ENCODE measurements at places on chromosomes 13 and 19.

DNA sequence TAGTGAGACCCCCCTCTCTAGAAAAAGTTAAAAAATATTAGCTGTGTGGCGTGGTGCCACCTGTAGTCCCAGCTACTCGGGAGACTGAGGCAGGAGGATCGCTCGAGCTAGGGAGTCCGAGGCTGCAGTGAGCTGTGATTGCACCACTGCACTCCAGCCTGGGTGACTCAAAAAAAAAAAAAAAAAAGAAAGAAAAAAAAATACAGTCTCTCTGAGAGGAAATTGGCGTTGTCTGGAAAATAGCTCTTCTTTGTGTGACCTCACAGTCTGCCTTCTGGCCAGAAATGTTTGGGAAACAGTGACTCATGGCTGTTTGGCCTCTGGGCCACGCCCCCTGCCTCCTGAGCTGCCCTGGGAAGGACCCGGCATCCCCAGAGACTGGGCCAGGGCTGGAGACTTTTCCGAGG, 10.7 kb downstream of the MARCHF2 start:
- DNase-seq: peak; percentile 53

- DNase-seq: no peak
These were observed 155.7 kb downstream of the TNFRSF19 start for GRCh38 chr13:23725922-23726321.

DNA sequence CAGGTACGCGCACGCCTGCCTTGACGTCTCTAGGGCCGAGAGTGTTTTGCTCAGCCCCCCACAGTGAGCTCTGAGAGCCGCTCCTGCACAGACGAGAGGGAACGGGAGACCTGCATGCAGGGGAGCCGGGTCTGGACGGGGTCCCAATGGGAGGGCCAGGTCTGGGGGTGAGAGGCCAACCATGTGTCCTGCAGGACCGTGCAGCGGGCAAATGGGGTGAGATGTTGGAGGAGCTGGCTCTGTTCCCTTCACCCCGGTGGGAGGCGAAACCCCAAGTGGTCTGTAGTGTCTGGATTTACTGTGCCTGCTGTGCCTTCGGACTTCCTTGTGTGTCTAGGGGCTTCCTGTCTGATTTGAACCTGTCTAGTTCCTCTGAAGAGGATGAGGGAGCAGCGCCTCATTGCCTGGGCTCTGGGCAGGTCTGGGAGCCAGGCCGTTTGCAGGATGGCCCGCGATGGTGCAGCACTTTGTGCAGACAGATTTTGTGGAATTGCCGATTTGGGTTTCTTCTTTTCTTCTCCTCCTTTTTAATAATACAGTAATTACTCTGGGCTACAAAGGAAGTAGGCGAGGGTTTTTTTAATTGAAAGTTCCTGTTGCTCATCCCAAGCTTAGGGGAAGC, 2.1 kb downstream of the CSNK1G2 start:
- peak; percentile 10 for DNase-seq

GRCh38 chr13:42600943-42601342, 27.0 kb downstream of the TNFSF11 start:
- DNase-seq: no peak

DNA sequence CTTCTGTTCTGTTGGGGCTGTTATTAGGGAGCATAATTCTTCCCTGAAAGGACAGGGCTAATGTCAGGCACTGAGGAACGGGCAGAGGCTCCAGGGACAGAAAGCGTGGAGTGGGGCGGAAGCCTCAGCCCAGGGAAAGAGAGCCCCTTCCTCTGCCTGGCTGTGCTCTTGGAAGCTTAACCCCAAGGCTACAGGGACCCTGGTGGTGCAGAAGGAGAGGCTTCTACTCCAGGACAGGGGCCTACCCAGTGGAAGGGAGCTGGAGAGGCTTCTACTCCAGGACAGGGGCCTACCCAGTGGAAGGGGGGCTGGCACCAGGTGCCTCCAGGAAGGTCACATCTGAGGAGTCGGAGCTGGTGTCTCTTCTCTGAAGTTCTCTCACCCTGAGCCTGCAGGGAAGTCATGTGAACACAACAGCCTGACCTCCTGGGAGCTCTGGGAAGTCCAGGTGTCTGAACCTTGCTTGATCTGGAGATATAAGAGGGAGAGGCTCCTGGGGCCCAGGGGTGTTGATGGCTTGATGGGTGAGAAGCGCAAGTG, 159.5 kb upstream of the SOX1 start:
- DNase-seq: no peak

DNA sequence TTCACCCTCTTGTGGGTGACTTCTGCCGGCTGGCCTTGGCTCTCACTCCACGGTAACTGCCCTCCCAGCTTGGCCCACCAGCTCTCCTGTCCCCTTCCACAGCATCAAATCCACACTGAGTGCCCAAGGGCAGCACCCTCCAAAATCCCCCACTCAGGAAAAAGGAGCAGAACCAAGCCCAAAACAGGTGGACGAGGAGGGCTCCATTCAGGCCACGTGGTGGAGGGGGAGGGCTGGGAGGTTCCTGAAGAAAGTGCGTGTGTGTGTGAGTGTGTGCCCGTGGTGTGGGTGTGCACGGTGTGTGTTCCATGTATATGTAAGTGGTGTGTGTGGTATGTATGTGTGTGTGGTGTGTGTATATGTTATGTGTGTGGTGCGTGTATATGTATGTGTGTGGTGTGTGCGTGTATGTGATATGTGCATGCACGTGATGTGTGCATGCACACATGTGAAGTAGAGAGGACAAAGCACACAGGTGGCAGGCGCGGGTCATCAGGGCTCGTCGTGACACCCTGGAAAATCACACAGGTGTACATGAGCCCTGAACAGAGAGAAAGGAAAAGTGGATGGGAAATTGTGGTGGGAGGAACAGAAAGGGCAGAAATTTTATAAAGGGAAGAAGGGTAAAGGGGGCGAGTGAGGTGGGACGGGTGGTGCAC, 76.9 kb downstream of the COL4A1 start:
- no peak for DNase-seq

DNA sequence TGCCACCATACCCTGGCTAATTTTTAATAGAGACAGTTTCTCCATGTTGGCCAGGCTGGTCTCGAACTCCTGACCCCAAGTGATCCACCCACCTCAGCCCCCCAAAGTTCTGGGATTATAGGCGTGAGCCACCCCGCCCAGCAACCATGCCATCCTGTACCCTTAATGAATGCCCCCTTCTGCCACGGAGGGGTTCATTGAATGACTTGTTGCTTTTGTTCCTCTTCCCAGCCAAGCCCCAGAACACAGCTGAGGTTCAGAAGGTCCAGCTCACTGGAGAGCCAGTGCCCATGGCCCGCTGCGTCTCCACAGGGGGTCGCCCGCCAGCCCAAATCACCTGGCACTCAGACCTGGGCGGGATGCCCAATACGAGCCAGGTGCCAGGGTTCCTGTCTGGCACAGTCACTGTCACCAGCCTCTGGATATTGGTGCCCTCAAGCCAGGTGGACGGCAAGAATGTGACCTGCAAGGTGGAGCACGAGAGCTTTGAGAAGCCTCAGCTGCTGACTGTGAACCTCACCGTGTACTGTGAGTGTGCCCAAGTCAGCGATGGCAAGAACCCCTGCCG, 6.0 kb downstream of the PVR start:
- no peak for DNase-seq

- no peak for DNase-seq
These were observed 21.0 kb upstream of the SERP2 start for GRCh38 chr13:44352671-44353070.

- DNase-seq: no peak
These were observed 635.4 kb upstream of the ARGLU1 start for GRCh38 chr13:107203146-107203847.

DNA sequence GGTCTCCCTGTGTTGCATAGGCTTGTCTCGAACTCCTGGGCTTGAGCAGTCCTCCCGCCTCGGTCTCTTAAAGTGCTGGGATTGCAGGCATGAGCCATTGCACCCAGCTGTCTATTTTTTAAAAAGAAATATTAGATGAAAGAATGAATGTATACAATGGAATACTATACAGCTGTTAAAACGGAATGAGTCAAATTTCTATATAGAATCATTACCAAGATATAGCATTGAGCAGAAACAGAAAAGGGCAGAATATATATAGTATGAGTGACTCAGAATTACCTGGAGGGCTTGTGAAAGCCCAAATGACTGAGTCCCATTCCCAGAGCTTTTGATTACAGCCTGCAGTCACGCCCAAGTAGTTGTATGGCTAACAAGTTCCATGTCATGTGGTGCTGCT, 4.4 kb downstream of the DACT3 start:
- DNase-seq: no peak

DNA sequence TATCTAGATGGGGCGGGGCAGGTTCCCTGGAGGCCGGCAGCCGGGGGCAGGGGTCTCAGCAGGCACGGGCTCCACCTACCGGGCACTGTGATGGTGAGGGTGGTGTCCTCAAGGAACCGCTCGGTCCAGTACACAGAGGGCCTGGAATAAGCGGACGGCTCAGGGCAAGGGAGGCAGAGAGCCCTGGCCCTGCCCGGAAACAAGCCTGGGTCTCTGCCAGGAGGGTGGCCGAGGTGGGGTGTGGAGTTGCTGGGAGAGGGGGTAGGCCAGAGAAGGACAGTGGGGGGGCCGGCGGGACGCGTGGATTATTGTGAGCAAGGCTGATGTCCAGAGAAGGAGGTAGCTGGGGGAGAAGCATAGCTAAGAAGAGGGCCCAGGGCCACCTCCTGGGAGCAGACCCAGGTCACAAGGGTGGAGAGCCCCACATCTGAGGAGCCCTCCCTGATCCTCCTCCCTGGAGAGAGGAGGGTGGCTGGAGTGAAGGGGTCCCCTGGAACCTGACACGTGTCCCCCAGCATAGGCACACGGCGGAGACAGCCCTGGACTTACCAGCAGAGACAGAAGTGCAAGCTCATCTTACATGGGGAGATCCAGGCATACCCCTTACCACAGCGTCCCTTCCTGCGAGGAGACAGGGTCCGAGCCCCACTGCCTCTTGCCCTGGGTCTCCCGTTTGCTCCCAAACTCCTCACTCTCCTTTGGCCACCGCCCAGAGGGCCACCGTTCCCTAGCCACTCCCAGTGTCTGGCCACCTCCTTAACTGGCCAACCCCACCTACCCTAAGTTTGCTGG, 29.0 kb upstream of the MIER2 start:
- no peak for DNase-seq

- no peak for DNase-seq
These were observed 133.1 kb downstream of the TNFRSF19 start for GRCh38 chr13:23703246-23703860.

DNA sequence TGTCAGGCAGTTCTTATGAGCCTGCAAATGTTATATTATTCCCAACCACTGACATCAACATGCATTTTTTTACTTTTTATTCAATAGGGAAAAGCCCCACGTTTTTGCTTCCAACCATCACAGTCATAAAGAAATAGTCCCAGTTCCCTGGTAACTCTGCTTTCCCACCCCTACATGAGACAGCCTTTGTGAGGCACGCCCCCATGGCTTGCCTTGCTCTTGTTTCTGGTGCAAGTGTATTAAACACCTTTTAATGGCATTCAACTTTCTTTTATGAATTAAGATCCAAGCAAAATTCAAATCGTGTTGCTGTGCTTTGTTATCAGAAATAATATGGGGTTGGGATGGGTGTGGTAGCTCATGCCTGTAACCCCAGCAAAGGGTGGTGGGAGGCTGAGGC, 54.2 kb upstream of the ZNF429 start:
- no peak for DNase-seq

- no peak for DNase-seq
These were observed 6.2 kb downstream of the ATP4B start for GRCh38 chr13:113651511-113652403.

GRCh38 chr13:99614465-99614885, 113.2 kb downstream of the TM9SF2 start:
- no peak for DNase-seq

All from GF-D8 (cell line).